ENCODE measurements at places on chromosomes 7 and 10.
A peak's percentile ranks its signal among the peaks of the same experiment; 100 is the strongest.

DNA sequence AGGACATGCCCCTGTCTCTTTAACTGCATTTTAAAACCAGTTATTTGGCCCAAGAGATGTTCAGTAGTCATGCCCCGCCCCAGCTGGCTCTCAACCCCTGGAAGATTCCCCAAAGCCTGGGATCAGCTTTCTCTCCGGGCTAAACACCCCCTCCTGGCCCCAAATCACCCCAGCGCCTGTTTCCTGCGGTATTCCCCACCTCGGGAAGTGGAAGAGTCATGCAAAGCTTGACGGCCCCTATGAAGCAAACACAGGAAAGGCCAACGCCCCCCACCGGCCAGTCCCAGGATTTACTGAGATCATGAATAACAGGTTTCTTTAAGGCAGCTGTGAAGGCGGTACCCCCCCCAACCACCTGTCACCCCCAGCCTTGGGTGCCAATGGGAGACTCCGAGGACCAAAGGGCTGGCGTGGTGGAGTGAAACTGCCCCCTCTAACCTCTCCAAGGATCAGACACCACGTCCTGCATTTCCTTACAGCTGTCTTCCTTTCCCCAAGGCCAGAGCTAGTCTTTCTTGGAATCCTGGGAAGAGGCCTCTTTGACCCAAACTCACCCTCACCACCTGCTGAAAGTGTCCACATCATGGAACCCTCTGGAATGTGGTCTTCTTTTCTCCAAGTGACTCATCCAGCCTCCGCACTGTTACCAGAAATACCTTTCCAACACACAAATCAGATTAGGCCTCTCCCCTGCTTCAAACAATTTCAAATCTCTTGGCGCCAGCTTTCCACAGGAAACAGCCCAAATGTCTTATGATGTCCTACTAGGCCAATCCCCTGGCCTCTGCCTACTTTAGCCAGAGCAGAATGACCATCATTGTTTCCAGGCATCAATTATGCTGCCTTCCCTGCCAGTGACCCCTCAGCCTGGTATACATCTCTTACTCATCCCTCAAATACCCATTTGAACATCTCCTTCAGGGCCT, 301.5 kb downstream of the ZEB1 start:
- DNase-seq: no peak

GRCh38 chr10:125699562-125700143, 16.7 kb upstream of the TEX36 start:
- DNase-seq: no peak

DNA sequence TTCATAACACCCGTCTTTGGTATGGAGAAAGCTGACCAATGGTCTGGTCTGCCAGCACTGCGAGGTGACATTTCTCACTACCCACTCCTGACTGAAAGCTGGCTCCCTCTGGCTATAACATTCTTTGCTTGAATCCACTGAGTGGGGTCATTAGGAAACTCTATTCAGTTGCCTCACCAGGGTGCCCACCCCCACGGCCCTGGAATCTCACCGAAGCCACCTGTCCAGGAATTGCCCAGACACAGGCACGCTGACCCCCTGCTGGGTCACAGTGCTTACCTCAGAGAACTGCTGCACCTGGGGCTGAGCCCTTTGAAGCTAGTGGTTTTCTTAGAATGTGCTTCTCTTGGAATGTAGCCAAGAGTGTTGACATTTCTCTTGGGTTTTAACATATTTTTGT, 28.6 kb downstream of the HECW1 start:
- no peak for DNase-seq

DNA sequence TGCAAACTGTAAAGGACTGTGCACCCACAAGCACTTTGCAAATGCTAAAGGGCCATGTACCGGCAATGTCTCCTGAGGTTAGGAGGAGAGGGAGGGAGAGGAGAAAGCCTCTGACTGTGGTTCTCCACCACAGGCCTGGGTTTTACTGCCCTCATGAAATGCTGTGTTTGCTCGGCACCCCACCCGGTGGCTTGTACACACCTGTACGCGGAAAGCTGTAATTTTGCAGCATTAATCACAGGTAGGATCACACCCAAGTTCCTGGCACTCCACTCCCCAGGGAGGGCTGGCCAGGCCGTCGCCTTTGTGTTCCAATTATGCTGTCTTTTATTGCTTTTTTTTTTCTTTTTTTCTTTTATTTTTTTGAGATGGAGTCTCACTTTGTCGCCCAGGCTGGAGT, 78.5 kb upstream of the MYL10 start:
- no peak for DNase-seq

DNA sequence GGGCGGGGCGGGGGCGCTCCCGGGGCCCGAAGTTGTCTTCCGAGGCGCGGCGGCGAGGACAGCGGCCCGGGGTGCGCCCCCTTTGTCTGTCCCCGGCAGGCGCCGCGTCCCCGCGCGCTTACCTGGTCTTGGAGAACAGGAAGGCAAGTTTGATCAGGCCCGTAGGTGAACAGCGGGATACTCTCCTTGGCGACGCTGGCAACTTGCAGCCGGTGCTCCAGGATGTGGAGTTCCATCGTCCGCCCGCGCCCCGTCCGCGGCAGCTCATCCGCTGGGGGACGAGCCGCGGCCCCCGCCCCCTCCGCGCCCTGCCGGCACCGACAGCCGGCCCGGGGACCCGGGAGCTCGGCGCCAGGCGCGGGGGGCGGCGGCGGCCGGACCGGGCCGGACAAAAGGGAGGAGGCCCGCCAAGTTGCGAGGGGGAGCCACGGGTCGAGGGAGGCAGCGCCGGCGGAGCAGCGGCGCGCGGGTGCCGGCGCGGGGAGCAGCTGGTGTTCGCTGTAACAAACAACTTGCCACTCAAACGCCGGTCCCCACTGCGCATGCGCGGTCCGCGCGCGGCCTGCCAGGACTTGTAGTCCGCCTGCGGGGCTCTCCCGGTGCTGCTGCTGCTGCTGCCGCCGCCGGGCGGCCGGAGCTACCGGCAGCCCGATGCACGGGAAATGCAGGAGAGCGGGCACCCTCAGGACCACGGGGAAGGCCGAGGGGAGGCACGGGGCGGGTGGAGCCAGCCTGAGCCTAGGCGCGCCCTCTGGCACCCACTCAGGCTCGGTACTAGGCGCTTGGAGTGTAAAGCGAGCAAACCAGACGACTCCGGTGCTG, 35.6 kb upstream of the SPDYE3 start:
- DNase-seq: peak; percentile 90

DNA sequence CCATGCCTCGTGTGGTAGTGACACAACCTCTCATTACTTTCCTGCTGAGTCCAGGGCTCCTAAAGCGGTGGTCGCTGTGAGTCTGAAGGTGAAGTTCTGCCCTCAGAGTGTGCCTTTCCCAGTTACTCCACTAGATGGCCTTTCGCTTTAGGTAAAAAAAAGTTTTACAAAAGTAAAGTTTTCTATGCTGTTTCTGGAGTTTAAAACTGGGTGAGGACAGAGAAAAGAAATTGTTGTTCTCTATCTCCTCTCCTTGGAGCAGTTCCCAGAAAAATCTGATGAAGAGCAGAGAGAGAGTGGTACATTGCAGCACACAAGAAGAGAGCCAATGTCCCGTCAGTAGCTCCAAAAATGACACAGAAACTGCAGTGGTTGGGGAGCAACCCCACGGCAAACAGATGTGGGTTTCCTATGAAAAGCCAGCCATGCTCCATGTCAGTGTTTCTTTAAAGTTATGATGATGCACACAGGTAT, 257.1 kb downstream of the GLI3 start:
- DNase-seq: no peak

DNA sequence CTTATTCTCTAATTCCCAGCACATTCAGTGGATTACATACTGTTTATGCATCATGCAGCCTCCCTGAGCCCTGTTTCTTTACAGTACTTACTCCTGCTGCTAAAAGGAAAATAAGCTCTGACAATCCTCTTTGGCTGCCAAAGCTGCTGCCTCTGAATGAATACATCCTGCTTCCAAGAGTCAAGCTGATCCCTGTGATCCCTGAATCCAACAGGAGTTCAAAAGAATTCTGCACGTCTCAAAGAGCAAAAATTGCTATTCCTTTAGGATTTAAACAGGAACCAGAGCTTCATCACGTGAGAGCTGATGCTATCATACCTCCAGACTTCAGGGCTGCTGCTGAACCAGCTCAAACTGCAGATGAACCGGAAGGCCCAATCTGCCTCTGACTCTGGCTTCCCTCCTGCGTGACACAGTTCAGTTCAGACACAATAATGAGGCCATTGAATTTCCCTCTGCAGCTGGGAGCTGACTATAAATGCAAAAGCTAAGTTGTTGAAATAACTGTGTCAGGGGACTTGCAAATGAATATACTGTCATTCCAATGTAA, 851.0 kb upstream of the PHF14 start:
- no peak for DNase-seq

DNA sequence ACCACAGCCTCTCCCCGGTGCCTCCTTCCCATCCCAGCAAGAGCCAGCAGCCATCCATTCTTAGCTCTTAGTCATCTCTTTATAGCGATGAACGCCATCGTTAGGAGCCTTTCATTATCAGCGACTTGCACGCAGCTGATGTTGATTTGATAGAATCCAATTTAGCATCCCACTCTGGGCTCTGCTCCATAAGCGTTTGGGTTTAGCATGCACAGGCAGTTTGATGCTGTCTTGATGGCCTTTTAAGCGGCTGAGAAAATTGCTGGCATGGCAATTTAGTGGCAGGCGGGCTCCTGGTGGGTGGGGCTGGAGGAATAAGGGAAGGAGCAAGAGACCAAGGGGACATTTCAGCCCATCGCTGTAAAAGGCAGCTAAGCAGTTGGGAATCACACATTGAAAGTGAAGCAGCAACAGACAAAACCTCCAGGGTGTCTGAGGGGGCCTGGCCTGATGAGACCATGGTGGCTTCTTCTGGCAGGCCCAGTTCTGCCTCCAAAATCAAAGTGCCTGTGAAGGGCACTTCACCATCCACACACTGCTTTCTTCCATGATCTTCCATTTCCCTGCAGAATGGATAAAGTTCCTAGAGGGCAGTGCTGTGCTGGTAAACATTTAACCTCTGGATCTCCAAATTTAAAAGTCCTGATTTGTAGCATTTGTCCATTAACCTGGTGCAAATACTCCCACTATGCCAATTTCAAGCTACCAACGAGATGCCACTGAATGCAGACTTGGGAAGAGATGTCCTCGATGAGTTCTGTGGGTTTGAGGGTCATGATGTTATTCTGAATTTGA, 107.8 kb upstream of the PLXNA4 start:
- DNase-seq: no peak

DNA sequence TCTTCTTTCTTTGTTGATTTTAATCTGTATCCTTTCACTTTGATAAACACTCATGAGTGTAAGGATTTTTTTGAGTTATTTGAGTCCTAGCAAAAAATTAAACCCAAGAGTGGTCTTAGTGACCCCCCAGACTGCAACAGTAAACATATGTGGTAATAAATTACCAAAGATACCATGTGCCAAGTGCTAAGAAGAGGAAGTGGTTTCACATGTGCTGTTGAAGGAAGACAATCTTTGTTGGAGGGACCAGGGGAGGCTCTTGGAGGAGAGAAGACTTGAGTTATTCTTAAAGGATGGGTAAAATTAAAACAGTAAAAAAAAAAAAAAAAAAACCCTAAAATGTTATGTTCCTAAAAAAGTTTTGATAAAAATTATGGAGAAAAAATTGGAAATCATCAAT, 150.2 kb downstream of the SEC23IP start:
- DNase-seq: no peak

DNA sequence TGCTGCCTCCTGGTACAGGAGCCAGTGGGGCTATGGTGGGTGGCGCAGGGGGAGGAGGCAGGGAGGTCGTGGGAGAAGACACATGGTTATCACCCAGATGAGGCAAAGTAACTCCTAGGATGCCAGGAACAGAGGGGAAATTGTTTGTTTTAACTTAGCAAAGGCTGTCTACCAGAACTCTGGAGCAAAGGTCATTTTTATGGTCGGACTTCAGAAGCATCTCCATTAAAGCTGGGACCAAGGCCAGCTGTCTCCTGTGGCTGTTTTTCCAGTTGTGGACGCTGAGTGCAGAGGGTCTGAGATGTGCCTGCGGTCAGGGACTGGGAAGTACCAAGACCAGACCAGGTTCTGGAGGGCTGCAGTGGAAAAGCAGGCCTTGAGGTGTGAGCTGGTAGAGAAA, 525.9 kb upstream of the FOXK1 start:
- DNase-seq: no peak

GRCh38 chr7:10181996-10182395, 791.7 kb upstream of the PHF14 start:
- no peak for DNase-seq

DNA sequence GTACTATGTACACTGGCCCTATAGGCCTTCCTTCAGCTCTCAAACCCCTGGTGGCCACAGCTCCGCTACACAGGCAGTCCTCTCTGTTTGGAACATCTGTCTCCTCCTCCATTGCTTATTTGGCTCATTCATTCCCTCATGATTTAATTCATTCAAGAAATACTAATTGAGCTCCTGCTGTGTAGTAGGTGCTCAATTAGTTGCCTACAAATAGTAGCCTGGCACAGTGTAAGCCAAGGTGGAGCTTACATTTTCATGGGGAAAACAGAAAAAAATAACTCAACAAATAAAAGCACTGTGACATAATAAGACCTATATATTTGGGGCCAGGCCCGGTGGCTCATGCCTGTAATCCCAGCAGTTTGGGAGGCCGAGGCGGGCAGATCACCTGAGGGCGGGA, 3.4 kb upstream of the FIS1 start:
- no peak for DNase-seq

- DNase-seq: peak; percentile 8
Observed at GRCh38 chr7:116258734-116259133, 48.4 kb downstream of the TES start.

GRCh38 chr7:134470864-134471263, 12.0 kb upstream of the AKR1B1 start:
- DNase-seq: no peak

DNA sequence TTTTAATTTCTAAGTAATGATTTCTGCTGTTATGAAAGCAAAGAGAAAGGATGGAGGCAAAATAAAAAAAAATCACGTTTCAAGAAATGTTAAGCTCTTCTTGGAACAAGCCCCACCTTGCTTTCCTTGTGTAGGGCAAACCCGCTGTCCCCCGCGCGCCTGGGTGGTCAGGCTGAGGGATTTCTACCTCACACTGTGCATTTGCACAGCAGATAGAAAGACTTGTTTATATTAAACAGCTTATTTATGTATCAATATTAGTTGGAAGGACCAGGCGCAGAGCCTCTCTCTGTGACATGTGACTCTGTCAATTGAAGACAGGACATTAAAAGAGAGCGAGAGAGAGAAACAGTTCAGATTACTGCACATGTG, 2.4 kb downstream of the ADRB1 start:
- no peak for DNase-seq

GRCh38 chr10:78250313-78251015, 216.8 kb downstream of the RPS24 start:
- no peak for DNase-seq

DNA sequence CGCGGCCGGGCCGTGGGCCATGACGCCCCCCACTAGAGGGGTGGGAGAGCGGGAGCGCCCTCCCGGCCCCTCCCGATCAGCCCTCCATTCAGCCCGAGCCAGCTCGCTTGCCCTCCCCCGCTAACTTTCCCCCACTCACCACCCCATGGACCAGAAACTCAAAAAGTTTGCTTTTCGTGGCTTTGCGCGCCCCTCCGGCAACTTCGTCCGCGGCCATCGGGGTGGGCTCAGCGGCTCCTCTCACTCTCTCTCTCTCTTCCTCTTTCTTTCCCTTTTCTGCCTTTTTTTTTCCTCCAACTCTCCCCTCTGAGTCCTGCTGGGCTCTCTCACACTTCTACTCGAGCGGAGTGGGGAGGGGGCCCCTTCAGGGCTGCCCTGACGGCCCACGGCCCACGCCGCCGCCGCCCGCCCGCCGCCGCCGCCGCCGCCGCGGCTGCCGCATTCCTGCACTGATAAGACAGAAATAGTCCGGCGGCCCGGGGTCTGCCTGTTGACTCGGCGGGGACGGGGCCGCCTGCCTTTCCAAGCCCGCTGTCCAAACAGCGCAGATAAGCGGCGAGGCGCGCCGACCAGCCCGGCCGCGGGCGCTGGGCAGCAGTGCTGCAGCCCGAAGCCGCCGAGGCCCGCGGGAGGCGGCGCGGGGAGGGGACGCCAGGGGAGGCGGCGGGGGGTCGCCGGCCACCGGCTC, at the start of gene SMARCD3:
TSS of gene SMARCD3 (minus strand) at position 349 of the 688 bp plus-strand sequence. CDS start at position 217, 132 bp downstream.
- no peak for DNase-seq
